ENCODE measurements at places on chromosomes 4 and X.

GRCh38 chr4:31234494-31234893 lies 514.3 kb downstream of the PCDH7 start:
- DNase-seq, result no peak

DNA sequence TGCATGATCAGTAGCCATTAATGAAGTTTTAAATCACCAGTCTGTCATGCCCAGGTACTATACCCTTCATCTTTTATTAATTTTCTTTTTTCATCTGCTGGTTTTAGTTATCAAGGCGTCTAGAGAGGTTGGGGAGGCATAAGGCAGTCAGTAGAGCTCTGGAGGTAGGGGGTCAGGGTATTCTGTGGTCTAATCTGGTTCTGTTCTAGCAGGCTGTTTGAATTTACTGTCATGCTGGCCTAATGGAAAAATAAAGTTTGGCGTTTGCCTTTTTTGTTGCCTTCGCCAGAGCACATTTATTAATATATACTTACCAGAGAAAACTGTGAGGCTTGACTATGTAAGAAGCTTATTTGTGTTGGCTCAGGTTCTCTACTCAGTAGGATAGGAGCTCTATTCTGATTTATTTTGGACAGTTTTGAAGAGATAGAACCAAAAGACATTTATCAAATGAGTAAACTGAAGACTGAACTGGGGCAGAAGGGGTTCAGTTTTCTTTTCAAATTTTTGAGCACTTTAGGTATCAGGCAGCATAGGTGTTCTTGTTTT lies 46.9 kb downstream of the TMEM131L start:
- DNase-seq, result no peak

- DNase-seq, result no peak
Observed at GRCh38 chr4:155545456-155545855, 121.2 kb upstream of the GUCY1A1 start.

GRCh38 chr4:182286931-182287330 lies 43.7 kb downstream of the TENM3 start:
- DNase-seq, result no peak

GRCh38 chrX:1165535-1166196 lies 46.8 kb downstream of the CRLF2 start:
- DNase-seq, result no peak

DNA sequence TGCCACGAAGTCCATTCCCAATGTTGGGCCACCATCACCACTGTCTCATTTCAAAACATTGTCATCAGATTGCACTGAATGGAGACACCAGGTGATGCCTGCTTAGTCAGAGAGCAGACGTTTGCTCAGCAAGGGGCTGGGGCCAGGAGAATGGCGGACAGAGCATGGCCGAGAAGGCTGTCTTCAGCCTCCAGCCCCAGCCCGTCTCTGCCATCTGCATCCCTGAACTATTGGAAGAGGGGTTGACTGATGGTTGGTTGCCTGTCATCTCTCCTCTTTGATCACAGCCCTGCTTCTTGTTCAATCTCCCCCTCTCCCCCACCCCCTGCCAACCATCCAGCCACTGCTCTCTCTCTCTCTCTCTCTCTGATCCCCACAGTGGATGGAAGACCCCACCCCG lies 140.9 kb downstream of the SHOX start:
- DNase-seq, result no peak

GRCh38 chrX:35711281-35711680 lies 86.9 kb upstream of the MAGEB16 start:
- DNase-seq, result no peak

DNA sequence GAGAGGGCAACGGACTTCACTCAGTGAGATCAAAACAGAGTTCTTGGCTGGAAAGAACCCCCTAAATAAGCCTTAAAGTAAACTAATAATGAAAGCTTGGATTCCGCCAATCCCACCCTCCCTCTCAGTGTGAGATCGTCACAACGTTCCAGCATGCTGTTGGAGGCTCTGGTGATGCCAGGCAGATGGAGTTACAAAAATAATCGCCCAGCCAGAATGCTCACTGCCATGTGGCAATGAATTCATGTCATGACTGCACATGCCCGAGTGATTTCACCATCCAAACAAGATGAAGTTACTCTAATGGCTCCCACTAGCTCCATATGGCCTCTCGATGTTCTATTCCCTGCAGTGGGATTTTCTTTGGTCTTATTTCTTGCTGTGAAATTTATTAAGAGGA lies 248.0 kb downstream of the SPATA18 start:
- no peak for DNase-seq
